ENCODE measurements at places on chromosomes 7 and 10. TPM values are rescaled to one million over a fixed set of nuclear protein-coding genes. Genes with fewer than 3 reads are reported as not detected.

DNA sequence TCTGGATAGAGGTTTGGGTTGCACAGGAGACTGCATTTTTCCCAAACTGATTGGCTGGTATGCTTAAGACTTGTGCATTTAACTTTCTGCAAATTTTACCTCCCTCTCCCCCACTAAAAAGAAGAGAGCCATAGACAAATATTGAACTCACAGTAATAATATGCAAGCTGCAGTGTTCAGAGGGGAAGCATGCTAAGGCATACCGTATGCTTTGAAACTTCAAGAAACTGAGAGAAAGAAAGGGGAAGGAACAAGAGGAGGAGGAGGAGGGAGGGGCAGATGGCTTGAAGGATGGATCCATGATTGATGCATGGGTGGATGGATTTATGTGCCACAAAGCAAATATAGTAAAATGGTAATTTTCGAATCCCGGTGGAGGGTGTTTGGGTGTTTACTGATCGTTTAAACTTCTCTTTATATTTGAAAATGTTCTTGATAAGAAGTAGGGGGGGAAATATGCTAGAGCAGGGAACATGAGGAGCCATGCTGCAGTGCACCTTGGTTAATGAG lies 7.8 kb upstream of the KLF6 start:
- DNase-seq = no peak

- DNase-seq = no peak
Observed at GRCh38 chr7:29109899-29110298, 36.4 kb downstream of the CPVL start.

GRCh38 chr7:106165337-106165736 lies 53.2 kb upstream of the SYPL1 start:
- no peak for DNase-seq

DNA sequence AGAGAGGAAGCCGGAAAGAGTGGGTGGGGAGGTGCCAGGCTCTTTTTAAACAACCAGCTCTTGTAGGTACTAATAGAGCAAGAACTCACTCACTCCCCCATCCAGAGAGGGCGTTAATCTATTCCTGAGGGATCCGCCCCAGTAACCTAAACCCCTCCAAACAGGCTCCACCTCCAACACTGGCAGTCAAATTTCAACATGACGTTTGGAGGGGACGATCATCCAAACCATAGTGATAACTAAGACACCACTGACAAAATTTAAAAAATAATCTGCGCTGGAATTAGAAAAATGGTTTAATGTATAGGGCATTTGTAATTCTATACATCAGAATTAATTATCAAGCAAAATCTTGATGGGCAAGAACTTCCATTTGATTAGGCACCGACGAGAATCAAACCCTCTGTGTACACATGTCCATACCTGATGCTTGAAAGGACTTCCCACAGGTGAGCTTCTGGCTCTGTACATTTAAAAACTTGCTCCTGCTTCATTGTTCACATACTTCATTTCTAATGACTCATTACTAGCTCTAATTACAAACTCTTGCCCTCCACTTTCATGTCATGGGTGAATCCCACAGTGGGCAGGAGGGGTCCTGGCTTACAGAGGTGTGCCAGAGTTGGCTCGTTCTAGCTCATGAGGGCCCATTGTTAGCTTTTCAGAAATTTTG lies 20.6 kb upstream of the KDM7A start:
- DNase-seq = no peak

- no peak for DNase-seq
Observed at GRCh38 chr7:44045226-44046014, 918 bp downstream of the DBNL start.

DNA sequence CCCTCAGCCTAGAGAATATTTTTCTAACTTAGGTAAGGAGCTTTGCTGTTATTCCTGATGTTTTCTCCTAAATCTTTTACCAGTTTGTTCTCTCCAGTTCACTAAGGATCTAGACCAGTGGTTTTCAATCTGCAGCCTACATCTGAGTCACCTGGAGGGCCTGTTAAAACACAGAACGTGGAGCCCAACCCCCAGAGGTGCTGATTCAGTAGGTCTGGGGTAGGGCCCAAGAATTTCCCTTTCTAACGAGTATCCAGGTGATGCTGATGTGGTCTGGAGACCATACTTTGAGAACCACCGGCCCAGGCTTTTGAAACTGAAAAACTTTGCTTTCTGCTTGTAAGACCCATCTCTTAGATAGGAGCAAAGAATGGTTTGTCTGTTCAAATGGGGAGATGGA lies 51.2 kb upstream of the KMT2E start:
- DNase-seq = no peak

DNA sequence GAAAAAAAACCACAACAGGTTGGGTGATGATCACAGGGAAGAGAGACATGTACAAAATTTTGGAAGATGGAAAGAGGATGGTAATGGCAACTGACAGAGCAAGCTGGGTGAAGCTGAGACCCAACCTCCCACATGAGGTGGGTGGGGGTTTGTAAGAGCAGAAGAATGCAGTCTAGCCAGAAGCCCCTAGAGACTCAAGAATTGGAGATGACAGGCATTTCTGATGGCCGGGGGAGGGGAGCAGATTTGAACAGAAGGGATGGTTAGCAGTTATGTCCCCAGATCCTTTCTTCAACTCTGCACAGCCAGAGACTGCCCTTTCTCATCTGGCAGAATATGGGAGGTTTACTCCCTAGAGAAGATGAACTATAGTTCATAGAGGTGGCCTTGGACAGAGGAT lies 208.0 kb downstream of the GALNT17 start:
- no peak for DNase-seq

DNA sequence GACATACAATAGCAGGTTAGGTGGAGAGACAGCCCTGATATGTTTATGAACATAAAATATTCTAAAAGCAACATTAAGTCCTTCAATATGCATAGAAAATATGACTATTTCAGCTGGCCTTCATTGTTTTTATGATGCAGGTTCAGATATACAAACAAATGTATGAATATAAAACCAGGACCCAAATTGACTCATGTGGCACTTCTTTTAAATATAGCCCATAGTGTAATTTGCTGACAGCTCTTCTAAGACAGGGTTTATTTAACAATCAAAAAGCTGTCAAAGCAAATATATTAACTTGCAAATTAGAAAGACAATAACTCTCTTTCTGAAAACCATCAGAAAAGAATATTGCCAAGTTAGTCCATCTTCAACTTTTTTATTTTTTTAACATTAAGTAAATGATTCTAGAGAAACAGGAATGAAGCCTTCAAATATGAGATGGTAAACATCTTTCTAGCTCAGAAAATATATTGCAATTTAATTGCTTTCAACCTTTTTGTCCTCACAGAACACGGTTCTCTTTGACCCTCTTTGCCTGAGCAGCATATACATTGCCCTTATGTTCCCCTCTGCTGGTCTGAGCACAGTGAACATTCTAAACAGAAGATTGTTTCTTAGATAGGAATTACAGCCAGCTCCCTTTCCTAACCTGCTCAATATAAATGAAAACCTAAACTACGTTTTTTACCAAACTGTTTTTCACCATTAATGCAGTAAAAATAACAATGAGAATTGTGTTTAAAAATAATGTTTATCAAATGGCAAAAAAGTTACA lies 82.8 kb downstream of the CACNA2D1 start:
- no peak for DNase-seq

GRCh38 chr7:30303312-30304039 lies 19.1 kb downstream of the ZNRF2 start:
- DNase-seq = no peak

GRCh38 chr7:49731836-49732235 lies 41.6 kb upstream of the VWC2 start:
- no peak for DNase-seq

GRCh38 chr7:129771201-129771927 lies 159.8 kb downstream of the NRF1 start:
- DNase-seq = no peak

DNA sequence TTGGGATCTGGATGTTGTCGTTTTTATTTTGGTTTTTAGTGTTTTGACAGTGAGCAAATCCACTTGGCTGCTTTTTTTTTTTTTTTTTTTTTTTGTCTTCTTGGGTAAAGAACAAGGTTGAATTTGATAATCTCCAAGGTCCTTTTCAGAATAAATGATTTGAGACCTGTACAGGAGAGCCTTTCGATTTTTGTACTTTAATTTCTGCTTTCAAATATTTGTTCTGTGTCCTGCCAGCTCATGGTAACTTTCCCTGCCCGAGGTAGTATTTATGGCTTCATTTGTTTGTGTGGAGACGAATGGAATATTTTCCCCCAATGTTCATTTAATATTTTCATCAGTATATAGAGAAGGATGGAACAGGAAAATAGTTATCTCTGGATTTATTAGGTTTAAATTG lies 19.9 kb downstream of the WAC start:
- no peak for DNase-seq

DNA sequence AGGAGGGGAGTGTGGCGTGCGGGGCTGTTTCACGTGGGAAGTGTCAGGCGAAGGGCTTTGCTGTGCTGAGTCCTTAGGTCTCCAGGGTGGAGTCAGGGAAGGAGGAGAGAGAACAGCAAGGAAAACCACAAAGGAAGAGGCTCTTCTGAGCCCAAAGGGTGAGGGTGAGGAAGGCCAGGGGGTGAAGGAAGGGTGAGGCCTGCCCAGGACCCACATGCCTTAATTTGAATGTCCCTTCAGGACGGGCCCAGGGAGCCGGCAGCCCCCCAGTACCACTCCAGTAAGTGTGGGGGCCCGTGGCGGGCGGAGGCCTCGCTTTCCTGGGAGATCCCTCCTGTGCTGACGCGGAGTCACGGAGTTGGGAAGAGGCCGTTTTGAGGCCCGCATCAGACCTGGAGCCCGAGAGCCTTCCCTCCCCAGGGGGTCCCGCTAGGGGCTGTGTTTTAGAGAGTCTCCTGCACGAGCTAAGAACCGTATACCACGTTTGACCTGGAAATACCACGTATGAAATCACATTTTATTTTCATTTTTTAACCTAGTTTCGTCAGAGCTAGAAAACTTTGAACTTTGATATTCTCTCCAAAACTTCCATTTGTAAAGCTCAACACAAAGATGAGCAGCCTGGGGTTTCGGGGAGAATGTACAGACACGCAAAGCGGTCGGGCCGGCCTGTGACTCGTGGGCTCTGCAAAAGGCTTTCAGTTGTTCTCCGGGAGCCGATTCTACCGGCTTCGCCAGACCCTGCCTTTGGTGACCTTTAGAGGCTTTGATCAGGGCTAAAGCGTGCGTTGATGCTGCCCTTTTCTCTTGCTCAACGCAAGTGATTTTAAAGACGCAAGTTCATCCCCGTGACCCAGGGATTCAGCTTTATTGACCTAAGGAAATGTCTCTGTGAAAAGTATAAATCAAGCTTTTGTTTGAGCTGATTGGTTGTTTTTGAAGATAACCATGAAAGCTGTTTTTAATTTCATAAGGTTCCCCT lies 23.6 kb upstream of the TTYH3 start:
- no peak for DNase-seq

DNA sequence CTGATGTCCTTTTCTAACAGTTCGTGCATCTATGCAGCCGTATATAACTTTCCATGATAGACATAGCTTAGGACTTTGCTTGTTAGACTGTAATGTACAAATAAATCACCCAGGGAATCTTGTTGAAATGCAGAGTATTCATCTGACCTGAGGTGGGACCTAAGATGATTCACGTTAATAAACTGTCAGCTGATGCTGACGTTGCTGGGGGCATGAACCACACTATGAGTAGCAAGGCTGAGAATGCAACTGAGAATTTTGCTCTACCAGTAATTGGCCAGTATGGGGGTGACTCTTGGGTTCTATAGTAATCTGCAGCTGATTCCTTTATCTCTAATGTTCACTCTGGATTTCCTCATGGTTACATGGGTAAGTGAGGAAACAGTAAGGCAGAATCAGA lies 130.1 kb upstream of the MALRD1 start:
- no peak for DNase-seq

DNA sequence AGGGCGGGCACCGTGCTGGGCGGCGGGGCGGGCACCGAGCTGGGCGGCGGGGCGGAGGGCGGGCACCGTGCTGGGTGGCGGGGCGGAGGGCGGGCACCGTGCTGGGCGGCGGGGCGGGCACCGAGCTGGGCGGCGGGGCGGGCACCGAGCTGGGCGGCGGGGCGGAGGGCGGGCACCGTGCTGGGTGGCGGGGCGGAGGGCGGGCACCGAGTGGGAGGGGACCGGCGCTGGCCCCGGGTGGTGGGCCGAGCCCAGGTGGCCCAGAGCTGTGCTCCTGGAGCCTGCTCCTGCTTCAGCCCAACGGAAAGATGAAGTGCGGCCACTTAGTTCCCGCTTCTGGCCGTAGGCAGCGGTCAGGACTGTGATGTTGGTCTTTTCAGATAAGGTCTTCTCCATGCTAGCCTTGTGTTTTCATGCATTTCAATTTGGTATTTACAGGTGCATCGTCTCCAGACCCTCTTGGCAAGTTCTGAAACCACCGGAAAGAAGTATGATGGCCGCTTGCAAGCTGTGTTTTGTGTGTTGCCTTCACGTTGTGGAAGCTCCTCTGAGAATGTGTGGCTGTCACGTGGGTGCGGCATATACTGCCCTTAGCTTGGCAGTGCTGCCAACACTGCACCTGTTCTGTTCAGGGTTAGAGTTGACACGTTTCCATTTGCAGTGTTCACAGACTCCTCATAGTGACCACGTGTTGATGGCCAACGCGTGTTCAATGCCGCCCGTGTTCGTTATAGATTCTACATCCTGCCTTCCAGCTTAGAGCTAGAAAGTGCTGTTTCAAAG lies 25.2 kb downstream of the IQCE start:
- DNase-seq = no peak

DNA sequence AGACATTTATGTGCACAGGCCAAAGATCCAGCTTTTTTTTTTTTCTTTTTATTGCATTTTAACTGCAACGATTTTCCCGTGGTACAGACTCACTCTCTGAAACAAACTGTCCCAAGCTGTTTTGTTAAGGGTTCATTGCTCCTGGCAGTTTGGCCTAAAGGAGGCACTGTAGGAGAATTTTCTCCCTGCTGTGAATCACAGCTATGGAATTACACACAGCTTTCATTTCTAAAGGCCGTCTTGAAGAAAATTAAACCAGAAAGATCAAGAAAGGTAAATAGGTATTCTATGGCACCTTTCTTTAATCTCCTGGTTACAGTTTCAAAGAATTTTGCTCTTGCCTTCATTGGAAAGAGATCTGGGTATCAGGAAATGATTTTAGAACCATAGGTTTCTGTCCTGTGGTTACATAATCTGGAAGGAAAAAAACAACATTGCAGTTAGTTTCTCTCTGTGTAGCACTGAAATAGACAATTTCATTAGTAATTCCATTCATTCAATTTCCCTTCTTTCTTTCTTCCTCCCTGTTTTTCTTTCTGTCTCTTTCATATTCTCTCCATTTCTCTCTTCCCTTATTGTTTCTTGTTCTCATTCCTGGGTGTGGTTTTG lies 51.2 kb downstream of the PDK4 start:
- no peak for DNase-seq

DNA sequence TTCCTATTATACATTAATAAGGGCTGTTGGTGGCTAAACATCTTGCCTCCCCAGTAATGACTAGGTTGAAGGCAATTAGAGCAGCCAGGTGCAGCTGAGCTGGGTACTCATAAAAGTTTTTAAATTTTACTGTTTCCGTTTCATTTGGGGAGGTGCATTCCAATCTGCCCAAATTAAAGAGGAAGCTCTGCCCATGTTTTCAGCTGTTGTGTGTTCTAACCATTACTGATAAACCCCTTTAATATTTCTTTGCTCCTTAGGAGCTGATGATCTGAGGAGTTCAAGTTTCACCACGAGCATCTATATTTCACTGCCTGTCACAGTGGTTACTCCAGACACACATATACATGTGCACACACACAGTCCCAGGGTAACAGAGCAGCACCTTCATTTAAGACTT lies 94.4 kb downstream of the JAZF1 start:
- DNase-seq = no peak

The GJD4 gene
- not detected for total RNA-seq

The SLC25A28 gene
- 91.3 TPM for total RNA-seq

The SLC13A4 gene
- not detected for total RNA-seq

The ZNF727 gene
- total RNA-seq = 2.5 TPM

The TMEM178B gene
- total RNA-seq = not detected

The KNDC1 gene
- not detected for total RNA-seq

The ITIH5 gene
- not detected for total RNA-seq

The TRIM24 gene
- total RNA-seq = 21.3 TPM

Measured in naive thymus-derived CD8-positive, alpha-beta T cell (primary cell).